ENCODE measurements at places on chromosomes 7 and 10. TPM values are rescaled to one million over a fixed set of nuclear protein-coding genes. Genes with fewer than 3 reads are reported as not detected.

DIP2C gene
- 29.1 TPM for total RNA-seq

PTF1A gene
- total RNA-seq = not detected

PNLIPRP2 gene
- total RNA-seq = not detected

TUBAL3 gene
- total RNA-seq = 0.11 TPM

MTG1 gene
- 14.7 TPM for total RNA-seq

KCNH2 gene
- 88.9 TPM for total RNA-seq

DNA sequence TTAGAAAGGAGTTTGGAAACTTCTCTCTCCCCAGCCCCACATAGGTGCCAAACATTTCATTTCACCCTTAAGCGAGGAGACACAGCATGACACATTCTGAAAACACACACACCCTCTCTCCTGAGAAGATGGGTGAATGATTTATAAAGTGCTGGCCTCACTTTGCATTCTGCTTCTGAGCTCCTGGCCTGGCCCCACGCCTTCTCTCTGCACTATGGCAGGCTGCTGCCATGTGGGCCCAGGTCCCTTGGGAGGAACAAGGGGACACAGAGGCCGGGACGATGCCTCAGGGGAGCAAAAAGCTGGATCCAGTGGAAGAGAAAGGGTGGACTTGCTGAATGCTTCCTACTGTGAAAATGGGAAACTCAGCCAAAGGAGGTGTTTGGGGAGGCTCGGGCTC is 56.0 kb downstream of the CPXM2 start:
- DNase-seq = no peak

DNA sequence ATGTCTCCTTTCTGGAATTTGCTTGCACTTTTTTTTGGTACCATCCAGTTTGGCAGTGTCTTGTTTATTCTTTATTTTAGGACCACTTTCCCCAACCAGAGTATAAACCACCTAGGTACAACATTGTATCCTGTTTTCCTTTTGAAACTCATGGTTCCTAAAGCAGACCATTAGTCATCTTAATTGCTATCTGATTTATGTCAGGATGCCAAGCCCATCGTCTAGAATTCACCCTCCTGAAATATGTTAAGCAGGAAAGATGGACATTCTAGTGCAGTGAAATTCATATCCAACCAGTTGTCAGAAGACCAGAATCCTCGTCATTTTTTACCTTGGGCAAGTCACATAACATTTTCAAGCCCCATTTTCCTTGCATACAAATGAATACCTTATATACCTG is 223.6 kb upstream of the KMT2E start:
- DNase-seq = no peak

DNA sequence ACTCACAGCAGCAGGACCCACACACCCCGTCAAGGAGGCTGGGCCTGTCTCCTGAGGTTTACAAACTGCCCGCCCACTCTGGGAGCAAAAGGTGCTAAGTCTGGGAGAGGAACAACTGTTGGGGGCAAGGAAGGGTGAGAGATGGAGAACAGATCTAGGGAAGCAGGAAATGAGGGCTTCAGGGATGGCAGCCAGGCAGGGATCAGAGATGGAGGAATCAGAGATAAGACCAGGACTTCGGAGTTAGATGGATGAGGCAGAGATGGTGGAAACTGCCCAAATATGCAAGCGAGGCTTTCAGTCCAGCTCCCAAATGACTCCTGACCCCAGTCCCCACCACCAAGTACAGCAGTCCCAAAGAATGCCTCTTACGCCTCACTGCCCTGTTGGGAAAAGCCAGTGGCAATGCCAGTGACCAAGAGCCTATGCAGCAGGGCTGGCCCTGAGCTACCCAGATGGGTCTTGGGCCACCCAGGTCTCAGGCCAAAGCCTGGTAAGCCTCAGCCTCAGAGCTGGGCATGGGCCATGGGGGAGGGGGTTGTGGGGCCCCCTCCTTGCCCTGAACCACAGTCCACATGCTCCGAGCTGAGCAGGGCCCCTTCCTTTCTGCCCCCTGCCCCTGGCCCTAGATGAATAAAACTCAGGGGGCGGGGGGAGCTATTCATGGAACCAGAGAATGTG is 39.5 kb upstream of the SLF2 start:
- no peak for DNase-seq

DNA sequence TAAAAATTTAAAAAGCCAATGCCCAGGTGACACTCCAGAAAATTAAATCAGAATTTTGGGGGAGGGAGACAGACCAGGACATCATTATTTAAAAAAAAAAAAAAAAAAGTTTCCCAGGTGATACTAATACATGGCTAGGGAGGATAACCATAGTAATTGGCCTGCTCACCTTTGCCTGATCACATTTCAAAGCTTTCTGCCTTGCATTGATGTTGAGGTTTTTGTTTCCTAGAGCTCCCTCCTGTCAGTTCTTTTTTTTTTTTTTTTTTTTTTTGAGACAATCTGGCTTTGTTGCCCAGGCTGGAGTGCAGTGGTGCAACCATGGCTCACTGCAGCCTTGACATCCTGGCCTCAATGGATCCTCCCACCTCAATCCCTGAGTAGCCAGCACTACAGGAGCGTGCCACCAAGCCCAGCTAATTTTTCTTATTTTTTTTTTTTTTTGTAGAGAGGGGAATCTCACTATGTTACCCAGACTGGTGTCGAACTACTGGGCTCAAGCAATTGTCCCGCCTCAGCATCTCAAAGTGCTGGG is 38.1 kb downstream of the CPED1 start:
- no peak for DNase-seq

GRCh38 chr7:137694405-137694804 is 152.4 kb downstream of the DGKI start:
- no peak for DNase-seq

DNA sequence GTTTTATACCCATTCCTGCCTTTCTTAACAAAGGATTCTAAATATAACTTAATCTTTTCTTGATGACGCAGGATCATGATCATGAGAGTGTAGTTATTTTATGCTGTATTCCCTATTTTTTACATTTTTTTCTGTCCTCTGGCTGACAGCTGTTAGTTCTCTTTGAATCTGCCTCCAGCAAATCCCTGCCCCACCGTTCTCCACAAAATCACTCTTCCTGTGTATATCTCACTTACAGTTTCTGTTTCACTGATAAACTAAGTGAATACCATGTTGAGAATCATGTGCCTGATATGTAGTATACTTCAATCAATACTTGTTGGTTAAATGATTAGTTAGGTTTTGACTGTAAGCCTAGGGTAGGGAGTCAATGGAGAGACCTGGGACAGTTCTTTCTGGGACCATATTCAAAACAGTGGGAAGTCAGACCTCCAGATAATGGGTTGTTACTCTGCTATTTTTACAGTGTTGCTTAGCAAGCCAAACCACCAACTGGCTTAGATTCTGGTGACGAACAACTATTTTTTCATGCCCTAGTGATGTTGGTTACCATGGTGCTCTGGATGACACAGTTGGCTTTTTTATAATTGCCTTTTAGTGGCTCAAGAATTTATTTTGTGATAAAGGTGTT is 12.8 kb downstream of the CNNM1 start:
- DNase-seq = no peak

DNA sequence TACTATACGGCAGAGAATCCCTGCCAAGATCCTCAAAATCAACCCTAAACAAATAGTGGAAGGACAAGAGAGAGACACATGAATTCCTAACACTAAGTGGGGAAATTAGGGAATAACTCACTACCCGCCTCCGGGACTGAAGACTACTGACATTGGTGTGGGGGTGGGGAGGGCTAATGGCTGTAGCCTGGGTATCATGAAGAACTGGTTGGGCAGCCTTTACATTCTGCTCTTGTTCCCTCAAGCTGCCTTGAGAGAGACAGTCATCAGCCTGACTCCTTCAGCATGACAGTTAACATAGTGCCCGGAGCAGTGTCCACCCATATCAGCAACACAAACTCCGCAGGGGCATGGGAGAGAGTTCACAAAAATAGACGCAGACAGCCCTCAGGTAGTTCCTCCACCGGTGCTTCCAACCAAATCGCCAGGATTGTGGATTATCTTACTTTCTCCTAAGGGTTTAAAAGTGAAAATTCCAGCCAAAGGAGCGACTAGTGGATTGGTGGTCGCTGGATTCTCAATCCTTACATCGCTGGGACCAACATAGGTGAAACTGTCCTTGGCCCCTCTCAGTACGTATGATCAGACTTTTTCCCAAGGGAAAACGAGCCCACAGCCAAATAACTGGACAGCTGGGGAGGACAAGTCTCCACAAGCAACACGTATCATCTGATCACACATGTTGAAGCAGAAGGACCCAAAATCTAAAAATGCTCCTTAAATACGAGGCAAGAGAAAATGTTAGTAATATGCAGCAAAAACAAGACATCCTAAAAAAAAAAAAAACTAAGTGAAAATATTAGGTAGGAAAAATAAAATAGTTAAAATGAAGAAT is 22.6 kb downstream of the TMEM254 start:
- DNase-seq = no peak

DNA sequence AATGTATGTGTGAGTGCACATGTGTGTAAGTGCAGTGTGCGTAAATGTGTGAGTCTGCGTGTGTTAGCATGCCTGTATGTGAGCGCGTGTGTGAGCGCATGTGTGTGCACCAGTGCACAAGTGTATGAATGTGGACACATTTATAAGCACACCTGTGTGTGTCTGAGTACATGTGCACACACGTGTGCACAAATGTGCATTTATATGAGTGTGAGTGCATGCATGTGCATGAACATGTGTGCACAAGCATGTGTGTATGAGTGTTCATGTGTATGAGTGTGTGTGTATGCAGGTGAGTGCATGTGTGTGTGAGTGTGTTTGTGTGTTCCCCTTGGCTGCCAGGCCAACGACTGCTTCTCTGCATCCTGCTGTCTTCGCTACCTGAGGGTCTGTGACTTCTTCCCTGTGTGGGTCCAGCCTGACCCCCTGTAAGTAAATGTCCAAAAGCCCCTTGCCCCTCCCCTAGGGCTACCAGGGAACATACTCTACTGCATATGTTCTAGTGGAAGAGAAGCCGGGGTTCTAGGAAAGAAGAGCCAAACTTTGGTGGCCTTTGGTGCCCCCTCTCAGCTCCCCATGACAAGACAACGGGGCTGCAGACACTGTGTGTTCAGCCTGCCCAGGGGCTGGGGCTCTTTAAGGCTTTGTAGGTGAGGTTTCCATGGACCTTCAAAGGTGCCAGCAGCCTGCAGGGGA is 17.0 kb downstream of the GOLGA7B start:
- DNase-seq = no peak

- DNase-seq = no peak
Measured at GRCh38 chr7:25832929-25833328, 319.1 kb upstream of the NFE2L3 start.

DNA sequence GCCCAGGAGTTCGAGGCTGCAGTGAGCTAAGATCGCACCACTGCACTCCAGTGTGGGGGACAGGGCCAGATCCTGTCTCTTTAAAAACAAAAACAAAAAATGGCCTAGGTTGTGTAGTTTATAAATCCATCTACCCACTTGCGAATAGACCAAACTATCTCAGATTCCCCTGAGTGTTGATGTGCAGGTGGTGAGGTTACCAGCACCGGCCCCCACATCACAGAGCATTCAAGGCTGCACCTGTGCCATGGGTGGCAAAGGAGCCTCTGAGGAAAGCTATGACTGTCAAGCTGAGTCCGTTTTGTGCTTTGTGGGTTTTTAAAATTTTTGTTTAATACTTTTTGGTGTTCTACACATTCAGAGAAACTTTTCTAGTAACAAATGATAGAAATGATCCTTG is 30.8 kb upstream of the CACUL1 start:
- DNase-seq = no peak
